Thyroid gland (tissue), 4 donors: ENCODE measurements at places on chromosomes 7 and 10.

DNA sequence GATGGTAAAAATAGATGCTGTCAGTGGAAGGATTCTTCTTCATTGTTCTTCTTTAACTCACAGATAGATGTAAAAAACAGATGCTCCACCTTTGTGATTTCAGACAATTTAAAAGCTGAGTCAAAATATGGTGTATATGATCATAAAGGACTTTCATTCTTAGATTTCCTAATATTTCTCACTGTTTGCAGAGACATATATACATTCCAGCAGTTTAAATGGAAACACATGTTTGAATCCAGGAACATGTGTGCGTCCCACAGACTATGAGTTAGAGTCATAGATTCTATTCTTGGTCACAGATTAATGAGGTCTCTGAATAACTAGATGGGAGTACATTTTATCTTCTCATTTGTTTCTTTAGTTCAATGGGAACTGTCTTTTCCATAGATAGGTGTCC is 109.6 kb downstream of the BICC1 start:
- no peak for DNase-seq

- no peak for DNase-seq
These were observed 341.0 kb upstream of the PHF14 start for GRCh38 chr7:10632712-10633111.

GRCh38 chr7:155218276-155219153 is 79.2 kb upstream of the INSIG1 start:
- DNase-seq, result no peak

DNA sequence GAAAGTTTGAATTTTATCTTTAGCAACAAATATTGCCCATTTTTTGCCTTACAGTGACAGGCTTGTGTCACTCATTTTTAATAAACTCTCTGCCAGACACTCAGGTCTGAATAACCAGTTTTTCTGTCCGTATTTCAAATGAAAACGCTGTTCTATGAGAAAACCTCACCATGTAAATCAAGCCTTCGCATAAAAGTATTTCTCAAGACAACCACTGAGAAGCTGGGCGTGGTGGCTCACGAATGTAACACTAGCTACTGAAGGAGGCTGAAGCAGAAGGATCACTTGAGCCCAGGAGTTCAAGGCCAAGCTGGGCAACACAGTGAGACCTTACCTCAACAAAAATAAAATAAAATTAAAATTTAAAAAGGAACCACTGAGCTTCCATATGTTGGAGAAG is 339.3 kb downstream of the PARD3 start:
- DNase-seq, result no peak

- no peak for DNase-seq
These were observed 34.3 kb downstream of the NACAD start for GRCh38 chr7:45054442-45054841.

- DNase-seq, result no peak
These were observed 115.7 kb upstream of the SAMD8 start for GRCh38 chr10:74995806-74996205.
